Suppressor macrophage treated with lipopolysaccharide for 4 hours (primary cell): ENCODE measurements at places on chromosomes 12 and 14.
A peak's percentile ranks its signal among the peaks of the same experiment; 100 is the strongest.

GRCh38 chr12:21551841-21552465, 25.9 kb downstream of the SPX start:
- no peak for DNase-seq

DNA sequence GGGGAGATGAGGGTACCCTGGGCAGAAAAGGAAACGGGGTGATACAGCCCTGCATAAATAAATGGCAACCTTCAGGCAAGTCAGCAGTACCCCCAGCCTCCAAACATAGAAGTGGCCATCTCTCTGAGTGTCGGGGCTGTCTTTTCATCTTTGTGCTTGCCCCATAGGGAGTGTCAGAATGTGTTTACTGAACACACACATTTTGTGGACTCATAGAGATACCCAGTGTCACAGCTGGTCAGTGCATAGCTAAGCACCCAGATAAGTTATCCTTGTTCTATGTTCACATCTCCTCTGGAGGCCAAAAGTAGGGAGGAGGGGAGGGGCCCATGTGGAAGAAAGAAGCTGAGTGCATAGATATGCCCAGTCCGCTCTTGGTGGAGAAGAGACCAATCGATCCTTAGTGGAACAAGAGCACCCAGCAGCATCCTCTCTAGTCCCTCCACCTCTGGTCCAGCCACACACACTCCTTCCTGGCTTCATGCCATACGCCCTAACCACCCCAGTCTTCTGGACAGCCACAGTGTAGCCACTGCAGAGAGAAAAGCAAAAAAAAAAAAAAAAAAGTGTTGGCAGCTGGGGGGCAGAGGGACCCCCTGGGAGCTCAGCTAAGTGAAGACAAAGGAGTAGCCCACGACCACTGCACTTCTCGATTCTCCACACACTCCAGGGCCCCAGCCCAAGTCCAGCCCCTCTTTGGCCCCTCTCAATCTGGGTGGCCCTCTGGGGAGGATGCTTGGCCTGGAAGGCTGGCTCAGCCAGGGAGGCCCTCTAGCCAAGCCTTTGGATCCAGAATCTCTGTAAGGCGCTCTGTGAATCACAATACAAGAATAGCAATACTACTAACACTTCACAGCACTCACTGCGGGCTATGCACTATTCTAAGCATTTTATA, 2.6 kb downstream of the ITGA7 start:
- no peak for DNase-seq

- DNase-seq, result no peak
Observed at GRCh38 chr12:122125452-122126341, 47.1 kb downstream of the MLXIP start.

- peak; percentile 60 for DNase-seq
Observed at GRCh38 chr14:101705733-101706508, 55.6 kb upstream of the PPP2R5C start.

DNA sequence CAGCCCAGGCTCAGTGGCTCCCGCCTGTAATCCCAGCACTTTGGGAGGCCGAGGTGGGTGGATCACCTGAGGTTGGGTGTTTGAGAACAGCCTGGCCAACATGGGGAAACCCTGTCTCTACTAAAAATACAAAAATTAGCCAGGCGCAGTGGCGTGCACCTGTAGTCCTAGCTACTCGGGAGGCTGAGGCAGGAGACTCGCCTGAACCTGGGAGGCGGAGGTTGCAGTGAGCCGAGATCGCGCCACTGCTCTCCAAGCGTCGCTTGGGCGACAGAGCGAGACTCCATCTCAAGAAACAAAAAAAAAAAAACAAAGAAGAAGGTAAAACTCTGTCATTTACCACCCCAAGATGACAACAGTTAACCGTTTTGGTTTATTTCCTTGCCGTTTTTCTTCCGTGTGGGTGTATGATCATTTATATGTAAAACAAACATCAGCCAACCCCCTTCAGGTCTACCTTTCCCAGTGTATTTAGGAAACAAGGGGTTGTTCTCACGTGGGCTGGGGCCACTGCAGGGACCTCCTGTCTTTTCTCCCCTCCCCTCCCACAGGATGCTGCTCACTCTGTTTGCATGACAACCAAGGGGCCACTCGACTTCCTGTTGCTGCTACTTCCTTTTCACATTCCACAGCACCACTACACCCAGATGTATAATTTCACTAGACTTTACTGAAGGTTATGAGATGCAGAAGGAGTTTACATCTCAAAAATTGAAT, 13.6 kb downstream of the TTC9 start:
- no peak for DNase-seq

DNA sequence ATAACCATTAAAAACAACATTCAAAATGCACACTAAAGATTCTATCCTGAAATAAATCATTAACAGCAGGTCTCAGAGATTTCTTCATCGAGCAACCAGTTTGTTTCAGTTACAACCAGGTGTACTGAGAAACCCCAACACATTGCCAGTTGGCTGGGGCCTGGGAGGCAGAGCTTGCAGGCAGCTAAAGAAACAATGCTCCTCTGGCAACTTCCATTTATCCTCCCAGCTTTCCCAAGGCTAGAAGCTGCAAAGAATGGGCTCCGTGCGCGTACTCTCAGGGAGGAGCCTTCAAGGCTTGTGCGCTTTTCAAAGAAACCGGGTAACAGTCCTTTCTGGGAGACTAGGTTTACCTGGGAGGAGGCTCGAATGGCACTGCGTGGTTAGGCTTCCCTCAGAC, 181.6 kb downstream of the MSRB3 start:
- DNase-seq, result no peak

- DNase-seq, result no peak
Observed at GRCh38 chr14:74464785-74465184, 28.3 kb downstream of the NPC2 start.

GRCh38 chr12:8501720-8502119, 11.6 kb upstream of the CLEC4D start:
- no peak for DNase-seq

DNA sequence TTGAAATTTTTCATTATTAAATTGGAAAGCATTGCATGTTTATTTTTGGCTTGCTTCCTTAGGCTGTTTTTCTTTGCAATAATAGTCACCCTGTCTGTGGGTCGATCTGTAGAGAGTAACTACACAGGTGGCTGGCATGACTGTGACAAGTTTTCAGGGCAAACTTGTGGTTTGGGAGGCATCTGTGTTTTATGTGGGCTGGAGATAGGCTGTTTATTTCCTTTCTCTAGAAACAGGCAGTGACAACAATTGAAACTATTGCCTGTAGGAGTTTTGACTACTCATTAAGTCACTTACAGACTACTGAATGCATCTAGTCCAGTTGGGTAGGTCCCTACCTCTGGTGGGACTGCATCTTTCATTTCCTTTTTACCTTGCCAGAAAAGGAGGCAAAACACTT, 155.6 kb downstream of the DYRK2 start:
- peak; percentile 11 for DNase-seq

- DNase-seq, result no peak
Observed at GRCh38 chr12:29499235-29499634, 1.7 kb upstream of the OVCH1 start.

GRCh38 chr12:109169686-109170085, 53.3 kb downstream of the ACACB start:
- no peak for DNase-seq

DNA sequence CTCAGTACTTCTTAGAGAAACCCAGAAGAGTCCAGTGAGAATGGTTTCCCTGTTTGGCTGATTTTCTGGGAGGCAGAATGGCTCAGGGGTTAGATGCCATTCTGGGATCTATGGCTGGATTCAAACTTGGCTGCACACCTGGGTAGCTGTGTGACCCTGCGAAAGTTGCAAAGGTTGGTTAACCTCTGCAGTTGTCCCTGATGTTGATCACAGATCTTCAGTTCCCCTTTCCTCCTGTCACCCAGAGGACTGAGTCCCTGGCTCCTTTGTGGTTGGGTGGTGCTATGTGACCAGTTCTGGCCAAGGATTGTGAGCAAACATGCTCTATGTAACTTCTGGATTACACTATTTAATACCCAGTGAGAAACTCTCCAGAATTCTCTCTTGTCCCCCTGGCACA, 418.0 kb downstream of the RGS6 start:
- no peak for DNase-seq

- no peak for DNase-seq
Observed at GRCh38 chr12:129440278-129440677, 463.5 kb downstream of the TMEM132D start.

DNA sequence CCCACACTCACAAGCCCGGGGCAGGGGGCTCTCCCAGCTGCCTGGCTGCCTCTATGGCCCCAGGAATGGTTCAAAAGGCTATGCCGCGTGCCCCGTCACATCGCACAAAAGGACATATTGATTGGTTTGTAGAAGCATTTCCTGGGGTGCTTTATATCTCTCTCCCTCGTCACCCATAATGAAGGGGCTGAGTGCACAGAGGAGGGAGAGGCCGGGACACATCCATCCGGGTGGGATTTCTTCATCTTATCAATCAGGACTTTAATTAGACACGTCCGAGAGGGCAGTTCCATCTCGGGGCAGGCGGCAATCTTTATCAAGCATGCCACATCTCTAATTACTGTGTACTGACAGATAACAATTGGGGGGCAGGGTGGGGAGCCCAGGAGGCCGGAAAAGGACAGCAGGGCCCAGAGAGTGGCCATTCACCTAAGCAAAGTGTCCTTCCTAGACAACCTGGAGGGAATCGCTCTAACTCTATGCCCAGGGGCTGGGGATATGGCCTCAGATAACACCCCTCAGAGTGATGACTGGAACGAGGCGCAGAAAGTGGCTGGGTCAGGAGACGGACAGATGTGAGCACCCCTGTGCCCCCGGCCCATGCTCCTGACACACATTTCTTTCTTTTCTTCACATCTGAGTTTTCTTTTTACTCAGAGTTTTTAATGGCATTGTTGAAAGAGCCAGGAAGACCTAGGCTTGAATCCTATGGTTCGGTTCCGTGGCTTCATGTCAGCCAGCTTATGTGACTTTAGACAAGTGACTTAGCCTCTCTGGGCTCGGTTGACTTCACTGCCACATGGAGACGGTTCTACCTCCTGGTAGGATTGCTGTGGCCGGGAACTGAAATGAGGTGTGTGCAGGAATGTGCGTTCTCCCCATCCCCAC, 36.0 kb upstream of the ESRRB start:
- DNase-seq, result no peak

DNA sequence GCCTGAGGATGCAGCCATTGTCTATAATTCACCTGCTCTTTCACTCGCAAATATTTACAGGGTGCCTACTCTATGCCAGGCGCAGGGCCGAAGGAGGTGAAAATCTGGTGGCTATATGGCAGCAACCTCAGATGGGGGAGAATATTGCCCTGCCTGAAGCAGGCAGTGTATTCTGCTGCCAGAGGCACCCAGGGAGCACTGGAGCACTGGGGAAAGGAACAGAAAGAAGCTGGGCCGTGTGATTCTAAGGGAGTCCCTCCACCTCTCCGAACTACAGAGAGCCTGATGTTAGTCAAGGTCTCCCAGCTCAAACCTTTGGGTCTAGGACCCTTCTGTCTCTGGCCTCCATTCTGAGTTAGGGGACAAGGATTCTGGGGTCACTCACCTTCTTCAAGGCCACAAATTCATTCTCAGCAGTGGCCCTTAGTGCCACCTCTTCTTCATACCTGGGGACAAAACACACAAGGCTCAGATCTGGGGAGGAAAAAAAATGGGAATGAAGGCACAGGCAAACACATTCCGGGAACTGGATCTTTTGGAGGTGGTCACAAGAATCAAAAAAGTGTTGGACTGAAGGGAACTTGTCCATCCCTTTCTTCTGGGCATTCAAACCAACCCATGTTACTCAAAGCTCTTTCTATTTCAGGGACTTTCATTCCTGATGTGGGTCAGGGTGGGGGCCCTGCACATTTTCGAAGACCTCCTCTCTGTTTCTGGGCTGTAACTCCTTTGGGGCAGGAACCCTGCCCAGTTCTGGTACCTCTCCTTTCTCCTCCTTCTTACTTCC, 19.3 kb upstream of the KRT86 start:
- no peak for DNase-seq

- DNase-seq, result no peak
Observed at GRCh38 chr12:6830286-6830890, 2.2 kb downstream of the P3H3 start.

- no peak for DNase-seq
Observed at GRCh38 chr12:64737539-64737938, 21.7 kb downstream of the GNS start.

DNA sequence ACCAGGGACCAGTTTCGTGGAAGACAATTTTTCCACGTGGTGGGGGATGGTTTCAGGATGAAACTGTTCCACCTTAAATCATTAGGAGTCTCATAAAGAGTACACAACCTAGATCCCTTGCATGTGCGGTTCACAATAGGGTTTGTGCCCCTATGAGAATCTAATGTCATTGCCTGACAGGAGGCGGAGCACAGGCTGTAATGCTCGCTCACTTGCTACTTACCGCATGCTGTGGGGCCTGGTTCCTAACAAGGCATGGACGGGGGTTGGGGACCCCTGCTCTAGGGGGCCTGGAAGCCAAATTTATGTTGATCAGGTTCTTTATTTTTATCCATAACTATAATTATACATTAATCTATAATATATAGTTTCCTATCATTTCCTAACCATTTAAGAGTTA, 315.3 kb downstream of the MED13L start:
- DNase-seq, result no peak

DNA sequence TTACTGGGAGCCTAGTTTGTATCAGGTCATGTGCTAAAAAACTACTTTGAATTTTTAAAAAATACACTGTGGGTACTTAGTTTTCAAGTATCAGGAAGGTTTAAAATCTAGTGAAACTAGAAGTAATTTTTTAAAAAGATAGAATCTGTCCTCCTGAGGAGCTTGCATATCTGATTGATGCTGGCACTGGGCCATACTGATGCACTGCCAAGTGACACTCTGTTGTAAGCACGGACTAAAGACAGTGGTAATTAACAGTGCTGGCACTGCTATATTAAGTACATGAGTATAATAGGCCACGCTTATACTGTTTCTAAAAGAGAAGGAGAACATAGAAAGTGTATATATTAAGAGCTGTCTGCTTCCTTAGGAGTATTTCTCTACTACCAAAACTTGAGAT, 10.0 kb upstream of the TBC1D30 start:
- DNase-seq, result no peak

- DNase-seq, result no peak
Observed at GRCh38 chr12:120842595-120842994, 61.6 kb downstream of the SPPL3 start.

- DNase-seq, result peak; percentile 52
Observed at GRCh38 chr14:77151918-77152588, 10.5 kb upstream of the ZDHHC22 start.

GRCh38 chr12:115199831-115200230, 515.9 kb upstream of the TBX3 start:
- no peak for DNase-seq

DNA sequence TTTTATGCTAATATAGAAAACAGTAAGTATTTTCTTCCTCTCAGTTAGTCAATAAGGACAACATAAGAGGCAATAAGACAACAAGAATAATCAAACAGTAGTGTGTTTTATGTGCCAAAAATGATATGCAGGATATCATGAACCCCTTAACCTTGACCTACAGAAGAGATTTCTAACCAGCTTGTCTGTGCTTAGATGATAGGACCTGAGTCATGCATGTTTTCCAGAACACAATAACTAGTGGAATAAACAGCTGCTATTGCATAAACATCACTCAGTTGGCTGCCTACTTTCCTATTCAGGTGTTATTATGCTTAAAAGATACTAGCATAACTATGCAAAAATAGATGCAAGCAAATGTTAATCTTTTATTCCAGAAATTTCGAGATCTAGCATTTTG, 282.5 kb downstream of the PRKD1 start:
- no peak for DNase-seq

- DNase-seq, result no peak
Observed at GRCh38 chr14:30088620-30089019, 161.0 kb upstream of the PRKD1 start.
